ENCODE measurements at places on chromosomes 6 and 20.

GRCh38 chr20:31974951-31975487 lies 7.1 kb downstream of the XKR7 start:
- DNase-seq = no peak

- DNase-seq = no peak
Observed at GRCh38 chr6:90144928-90145555, 151.6 kb downstream of the BACH2 start.

DNA sequence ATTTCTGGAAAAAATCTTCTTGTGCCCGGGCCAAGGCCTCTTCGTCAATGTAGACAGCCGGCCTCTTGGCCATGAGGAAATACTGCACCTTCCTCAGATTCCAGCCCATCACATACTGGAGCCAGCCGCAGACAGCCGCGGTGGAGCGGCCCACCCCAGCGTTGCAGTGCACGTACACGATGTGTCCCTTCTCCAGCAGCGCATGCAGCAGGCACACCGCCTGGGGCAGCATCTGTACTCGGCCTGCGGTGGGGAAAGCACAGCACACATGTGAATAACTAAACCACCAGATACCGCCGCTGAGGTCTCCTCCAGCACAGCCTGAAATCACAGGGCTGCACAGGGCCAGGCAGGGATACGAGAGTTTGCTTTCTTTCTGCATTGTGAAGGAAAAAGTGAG lies 107.9 kb downstream of the EPM2A start:
- no peak for DNase-seq

DNA sequence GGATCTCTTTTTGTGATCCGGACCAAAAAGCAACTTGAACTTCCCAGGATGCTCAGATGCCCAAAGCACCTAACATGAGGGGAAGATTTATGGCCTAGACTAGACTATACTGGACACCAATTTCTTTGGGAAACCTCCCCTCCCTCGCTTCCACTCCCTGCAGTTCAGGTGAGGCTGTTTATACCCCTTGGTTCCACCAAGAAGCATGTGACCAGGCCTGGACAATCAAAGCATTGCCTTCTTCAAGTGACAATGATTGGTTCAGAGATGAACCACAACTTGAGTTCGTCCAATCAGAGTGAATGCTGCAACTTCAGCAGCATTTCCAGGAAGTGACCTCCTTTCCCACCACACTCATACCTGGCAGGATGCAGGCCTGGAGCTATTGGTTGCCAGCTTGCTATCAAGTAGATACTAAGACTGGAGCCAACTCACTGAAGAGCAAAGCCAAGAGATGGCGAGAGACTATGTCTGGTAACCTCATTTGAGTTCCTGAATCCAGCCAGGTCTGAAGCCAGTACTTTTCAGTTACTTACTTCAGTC lies 45.6 kb upstream of the SLC9A8 start:
- DNase-seq = no peak

DNA sequence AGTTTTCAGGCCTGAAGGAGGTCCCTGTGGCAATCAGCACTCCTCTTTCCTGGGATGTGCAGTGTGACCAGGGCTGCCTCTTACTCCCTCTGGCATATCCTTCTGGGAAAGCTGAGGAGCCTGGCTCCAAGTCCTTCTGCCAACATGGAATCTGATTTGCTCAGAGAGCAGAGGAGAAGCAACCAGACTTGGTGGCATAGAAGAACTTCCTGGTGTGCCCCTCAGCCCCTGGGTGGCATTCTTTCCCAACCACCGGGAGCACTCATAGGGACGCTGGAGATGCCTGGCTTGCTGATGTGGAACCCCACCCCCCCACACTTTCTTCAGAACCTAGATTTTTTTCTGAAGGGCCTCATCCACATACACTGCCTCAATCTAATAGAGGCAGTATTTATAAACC lies 107.6 kb upstream of the TRAF3IP2 start:
- no peak for DNase-seq

DNA sequence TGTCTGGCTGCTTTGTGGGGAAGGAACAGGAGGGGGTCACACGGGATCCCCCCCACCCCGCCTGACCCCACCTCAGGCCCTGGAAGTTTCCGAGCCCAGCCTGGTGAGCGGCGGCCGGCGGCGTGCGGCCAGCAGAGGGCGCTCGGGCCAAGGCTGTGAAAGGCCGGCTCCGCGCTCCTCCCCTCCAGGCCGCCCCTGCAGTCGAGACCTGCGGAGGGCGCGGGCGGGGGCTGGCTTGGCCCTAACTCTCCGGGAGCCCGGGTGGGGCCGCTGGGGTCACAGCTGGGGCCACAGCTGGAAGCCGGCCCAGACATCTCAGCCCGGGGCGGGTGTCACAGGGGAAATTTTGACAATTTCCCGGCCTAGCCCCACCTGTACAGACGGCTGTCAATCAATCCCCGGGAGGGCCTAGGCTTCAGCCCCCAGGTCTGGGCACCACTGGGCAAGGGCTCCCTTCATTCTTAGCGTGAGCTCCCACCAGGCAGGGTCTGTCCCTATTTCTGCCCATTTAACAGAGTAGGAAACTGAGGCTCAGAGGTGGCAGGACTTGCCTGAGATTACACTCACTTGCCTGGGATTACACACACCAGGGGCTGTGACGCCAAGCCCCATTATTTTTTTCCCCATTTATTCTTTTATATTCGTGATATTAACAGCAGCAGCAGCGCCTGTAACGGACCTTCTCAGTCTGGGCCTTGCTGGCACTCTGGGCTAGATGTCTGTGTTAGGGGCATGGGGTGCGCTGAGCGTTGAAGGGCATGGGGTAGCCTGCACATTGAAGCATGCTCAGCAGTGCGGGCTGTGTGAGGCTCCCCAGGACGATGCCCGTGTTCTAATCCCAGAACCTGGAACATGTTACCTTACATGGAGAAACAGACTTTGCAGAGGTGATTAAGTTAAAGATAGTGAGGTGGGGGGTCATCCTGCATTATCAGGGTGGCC lies 23.0 kb downstream of the ZBP1 start:
- no peak for DNase-seq

GRCh38 chr6:113599444-113599843 lies 257.7 kb upstream of the MARCKS start:
- no peak for DNase-seq

GRCh38 chr6:77092971-77093370 lies 370.3 kb downstream of the HTR1B start:
- peak; percentile 2 for DNase-seq

- DNase-seq = no peak
Observed at GRCh38 chr6:139508023-139508422, 133.6 kb upstream of the CITED2 start.

DNA sequence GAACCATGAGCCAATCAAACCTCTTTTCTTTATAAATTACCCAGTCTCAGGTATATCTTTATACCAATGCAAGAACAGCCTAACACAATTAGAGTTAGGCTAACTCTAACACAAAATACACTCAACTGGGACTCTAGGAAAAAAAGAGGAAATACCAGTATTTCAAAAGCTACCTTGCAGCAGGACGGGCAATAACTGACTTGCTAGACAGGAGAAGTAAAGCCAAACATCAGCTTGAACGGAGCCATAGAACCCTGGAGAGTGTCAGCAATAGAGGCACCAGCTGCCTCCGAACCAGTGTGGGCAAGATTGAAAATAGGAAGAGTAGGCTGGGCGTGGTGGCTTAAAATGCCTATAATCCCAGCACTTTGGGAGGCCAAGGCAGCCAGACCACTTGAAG lies 162.0 kb upstream of the SOX4 start:
- no peak for DNase-seq

- no peak for DNase-seq
Observed at GRCh38 chr20:62403331-62403730, 3.8 kb downstream of the CABLES2 start.

GRCh38 chr6:80170433-80170832 lies 64.0 kb downstream of the BCKDHB start:
- DNase-seq = no peak

GRCh38 chr20:60078351-60079250 lies 120.4 kb downstream of the CDH26 start:
- DNase-seq = no peak

DNA sequence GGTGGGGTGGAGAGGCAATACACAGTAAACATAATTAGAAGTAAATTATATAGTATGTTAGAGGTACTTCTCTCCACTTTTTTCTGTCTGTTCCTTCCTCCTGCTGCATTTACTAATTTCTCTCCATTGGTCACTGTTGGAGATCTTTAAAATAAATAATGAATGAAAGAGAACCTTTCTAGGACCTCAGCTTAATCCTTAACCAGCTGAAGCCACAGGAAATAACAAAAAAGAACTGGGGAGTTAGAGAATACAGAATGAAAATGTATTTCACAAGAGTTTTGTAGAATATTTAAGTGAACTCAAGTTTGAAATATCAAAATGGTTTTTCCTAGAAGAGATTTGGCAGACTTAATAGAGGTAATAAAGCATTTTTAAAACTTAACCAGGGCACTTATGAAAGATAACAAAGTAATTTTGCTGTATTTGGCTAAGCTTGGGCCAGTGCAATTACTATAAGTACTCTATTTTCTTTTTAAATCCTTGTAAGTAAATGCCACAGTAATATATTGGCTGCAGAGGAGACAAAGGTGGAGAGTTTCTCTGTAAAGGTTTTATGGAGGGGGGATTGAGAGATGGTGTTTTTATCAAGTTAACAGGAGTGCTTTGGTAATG lies 405.0 kb downstream of the CDKAL1 start:
- no peak for DNase-seq

DNA sequence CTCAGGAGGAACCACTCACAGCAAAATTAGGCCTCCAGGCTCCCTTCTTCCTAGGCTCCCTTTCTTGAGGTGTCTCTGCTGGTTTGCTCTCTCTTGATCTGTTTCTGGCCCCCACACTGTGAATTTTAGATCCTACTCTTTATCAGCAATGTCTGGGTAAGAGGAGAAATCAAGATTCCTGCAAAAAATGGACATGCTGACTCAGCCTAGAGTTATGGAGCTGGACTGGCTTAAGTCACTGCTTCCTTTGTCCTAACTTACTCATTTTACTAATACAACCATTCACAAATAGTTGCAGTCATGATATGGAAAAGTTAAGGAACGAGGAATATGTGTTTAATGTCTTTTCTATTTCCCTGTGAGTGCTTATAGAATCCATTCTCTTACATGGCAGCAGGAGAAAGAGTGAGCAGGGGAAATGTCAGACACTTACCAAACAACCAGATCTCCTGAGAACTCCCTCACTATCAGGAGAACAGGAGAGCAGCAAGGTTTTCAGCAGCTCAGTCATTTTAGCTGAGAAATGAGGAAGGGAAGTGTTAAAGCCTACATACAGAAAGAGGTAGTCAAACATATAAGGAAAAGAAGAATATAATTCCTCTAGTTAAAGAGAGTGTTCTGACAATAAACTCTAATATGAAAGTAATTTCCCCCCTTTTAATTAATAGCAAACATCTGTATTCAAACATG lies 160.8 kb downstream of the PDE7B start:
- DNase-seq = peak; percentile 81

All from HS-5 (cell line).